DMS 273 treated with DMSO at 0.1 percent for 48 hours (cell line): ENCODE measurements at places on chromosomes 5 and 9.
A peak's percentile ranks its signal among the peaks of the same experiment; 100 is the strongest.

DNA sequence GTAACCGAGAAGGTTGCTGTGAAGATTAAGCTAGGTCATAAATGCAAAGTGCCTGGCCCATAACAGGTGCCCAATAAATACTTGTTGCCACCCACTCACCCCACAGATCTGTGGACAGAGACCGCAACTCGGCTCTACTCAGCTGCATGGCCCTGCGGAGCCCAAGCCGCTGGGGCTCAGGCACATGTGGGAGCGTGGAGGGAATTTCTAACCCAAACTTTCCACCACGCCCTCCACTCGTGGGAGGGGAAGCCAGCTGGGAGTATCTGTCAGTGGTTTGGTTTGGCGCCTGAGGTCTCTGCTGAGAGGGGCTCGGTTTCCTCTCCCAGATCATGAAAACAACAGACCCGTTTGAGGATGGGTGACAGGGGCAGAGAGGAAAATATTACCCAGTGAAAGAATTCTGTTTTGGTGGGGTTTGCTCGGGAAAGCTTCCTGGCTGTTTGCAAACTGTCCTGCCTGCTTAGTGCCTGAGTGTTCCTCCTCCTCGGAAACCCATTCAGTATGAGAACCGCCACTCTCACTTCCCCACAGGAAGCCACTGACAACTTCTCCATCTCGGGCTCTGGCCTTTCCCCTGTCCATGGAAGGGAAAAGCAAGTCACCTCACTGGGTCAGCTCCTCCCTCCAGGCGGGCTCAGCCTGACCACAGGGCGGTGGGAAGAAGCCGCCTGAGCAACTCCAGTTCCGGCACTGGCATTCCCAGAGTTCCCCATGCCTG lies 60.1 kb downstream of the RGS3 start:
- DNase-seq: no peak

DNA sequence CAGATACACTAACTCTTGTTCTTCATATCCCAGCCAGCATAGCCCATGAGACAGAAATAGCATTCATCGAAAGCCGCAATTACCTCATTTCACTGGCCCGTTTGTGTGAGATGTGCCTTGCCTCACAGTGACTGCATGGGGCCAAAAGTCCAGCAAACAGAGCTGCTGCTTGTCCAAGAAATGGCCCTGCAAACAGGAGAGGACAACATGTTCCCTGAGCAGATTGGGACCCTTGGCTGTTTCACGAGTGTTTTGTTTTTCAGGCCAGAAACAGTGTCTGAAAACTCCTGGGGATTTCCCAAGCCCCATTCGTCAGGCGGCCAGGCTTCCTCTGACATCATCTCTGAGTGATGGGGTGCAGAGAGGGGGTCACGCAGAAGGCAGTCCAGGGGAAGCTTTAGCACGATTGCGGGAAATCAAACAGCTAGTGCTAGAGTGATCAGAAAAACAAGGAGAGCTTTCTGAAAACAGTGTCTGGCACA lies 503.6 kb upstream of the PAPPA start:
- DNase-seq: no peak

DNA sequence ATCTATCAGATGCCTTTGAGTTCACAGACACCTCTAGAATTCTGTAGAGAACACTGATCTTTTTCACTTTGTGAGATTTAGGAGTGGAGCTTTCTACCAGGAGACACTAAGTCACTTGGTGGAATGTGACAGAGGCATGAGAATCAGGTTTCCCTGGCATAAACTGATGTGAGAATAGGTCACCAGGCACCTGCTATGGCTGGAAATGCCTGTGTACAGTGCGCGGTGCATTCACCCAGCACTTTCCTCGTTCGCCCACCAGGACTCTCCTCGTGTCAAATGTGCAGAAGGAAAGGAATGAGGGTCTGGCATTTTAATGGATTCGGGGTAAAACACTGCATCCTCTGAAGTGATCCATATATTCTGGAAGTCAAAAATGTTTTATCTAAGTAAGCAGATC lies 281.8 kb upstream of the TUT7 start:
- DNase-seq: no peak

GRCh38 chr5:94072116-94072515 lies 330.7 kb upstream of the POU5F2 start:
- DNase-seq: no peak

- DNase-seq: no peak
These were observed 22.6 kb upstream of the CTNNAL1 start for GRCh38 chr9:109035684-109036423.

DNA sequence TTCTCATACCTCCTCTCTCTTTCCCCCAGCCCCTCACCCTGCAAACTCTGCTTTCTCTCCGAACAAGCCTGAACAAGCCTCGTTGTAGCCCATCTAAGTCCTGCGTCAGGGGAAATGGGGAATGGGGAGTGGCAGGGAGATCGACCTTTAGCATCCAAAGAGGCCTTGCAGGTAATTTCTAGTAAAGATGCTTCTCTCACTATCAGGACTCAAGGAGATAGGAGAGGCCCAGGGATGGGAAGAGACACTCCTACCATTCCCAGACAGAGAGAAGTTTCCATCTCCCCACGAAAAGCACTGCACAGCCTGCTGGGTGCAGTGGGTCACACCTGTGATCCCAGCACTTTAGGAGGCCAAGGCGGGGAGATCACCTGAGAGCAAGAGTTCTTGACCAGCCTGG lies 44.4 kb upstream of the CTNNA1 start:
- DNase-seq: no peak

DNA sequence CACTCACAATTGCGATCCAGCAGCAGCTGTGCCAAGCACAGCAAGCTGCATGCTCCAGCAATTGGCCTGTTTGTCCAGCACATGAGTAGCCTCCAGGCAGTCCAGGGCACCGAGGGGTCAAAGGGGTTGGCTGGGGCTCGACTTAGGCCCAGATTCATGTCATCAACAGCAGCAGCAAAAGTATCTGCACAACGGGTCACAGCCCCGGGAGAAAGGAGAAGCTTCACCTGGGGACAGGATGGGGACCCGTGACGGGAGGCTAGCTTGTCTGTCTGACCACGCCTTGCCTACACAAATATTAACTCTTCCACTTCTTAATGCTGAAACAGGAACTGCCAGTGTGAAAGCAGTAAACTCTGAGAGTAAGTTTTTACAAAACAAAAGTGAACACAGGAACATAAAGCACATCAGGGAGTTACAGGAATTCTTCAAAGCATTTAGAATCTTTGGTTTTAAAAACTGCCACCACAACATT lies 191.2 kb downstream of the PIK3R1 start:
- no peak for DNase-seq

DNA sequence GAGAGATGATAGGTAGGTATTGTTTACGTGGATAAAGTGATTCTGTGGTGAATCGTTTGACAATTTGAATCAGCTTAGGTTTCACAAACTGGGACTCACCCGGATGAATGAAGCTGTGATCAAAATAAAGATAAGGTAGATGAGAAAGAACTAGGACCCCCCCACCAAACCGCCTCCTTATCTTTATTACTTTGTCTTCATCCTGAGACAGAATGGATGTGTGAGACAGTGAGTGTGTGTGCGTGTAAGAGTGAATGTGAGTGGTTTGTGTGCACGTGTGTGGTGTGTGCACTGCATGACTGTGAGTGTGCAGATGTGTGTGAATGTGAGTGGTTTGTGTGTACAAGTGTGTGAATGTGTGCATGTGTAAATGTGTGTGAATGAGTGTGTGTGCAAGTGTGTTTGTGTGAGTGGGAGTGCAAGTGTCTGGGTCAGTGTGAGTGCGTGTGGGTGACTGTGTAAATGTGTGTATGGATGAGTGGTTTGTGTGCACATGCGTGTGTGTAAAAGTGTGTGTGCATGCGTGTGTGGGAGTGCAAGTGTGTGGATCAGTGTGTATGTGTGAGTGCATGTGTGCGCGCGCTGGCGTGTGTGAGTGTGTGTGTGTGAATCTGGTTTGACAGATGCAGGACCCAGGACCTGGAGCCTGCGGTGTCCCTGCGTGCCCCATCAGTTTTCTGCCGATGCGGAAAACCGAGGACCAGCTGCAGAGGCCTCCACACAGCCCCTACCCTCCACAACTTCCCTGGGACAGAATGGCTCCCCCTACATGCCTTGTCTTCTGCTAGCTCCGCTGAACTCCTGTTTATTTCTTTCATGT lies 11.4 kb upstream of the ENG start:
- no peak for DNase-seq

DNA sequence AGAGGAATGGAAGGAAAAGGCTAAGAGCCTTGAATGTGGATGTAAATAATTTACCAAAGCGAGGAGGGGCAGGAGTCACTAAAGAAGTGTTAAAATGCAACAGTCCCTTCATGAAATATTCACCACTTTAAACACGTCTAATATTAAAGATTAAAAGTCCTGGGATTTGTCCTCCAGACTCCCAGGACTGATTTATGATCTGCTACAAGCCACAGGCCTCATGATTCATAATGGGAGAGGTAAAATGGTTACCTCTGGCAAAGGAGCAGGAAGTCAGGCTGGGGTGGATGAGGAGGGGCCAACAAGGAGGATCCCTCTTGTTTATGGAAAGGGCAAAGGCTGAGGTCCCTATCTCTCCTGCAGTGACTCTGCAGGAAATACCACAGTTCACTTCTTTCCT lies 292.4 kb downstream of the TRIM32 start:
- DNase-seq: no peak

DNA sequence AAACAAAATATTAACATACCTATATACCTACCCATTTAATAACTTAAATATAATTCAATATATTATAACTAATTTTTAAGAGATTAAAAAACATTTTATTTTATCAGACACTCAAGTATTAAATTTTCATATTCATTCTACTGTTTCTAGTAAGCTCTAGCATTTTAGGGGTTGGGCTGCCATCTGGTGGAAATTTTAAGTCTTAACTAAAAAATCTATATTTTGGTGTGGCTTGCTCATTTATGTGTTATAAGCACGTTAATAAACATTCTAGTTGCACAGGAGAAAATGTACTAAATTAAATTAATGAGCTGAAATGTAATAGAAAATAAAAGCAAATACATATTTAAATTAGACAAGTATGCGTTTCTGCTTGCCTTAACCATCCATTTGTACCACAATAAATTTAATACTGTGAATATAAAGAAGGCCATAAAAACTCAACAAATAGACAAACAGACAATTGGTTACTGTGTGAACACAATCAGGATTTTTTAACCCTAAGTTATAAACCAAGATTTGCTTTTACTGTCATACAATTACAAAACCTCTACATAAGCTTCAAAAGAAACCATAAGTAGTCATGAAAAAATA lies 1728.3 kb upstream of the CDH9 start:
- peak; percentile 14 for DNase-seq

DNA sequence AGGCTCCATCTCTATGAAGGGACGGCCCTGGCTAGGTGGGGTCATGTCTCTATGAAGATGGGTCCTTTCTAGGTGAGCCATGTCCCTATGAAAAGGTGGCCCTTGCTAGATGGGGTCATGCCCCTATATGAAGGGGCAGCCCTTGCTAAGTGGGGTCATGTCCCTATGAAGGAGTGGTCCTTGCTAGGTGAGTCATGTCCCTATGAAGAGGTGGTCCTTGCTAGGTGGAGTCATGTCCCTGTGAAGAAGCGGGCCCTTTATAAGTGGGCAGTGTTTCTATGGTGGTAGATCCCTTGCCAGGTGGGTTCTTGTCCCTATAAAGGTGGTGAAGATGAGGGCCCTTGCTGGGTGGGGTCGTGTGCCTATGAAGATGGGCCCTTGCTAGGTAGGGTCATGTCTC lies 283.0 kb upstream of the IRX2 start:
- no peak for DNase-seq

- DNase-seq: no peak
These were observed 123.9 kb upstream of the HAPLN1 start for GRCh38 chr5:83844449-83845068.

DNA sequence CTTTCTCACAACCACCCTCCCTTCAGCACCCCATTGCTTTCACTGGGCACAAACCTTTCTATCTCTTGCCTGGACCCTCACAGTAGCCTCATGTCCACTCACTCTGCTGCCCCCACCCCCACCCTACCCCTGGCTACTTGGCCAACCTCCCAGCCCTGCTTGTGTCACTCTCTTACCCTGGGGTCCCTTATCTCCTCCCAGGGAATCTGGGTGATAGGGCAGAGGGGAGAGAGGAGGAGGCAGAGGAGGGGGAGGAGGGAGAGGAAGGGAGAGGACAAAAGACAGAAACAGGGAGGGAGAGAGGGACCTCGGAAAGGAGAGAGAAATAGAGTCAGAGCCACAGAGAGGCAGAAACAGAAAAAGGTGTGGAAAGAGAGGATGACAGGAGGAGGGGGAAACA lies 25.0 kb upstream of the KIF12 start:
- DNase-seq: no peak

DNA sequence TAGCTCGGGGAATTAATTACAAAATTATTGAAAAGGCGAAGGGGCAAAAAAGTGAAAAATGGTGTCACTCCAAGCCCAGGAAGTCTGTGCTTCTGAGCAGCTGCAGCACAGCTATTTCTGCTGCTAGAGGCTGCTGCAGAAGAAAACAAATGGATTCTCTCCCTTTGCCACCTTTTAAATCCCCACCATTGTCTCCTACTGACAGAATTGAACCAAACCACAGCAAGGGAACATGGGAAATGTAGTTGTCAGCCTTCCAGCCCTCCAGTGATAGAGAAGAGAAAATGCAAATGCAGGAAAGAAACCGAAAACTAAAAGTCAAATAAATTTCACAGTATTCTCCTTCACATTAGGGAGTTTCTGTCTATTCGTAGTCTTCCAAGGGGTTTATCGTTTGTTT lies 33.4 kb upstream of the CDC42SE2 start:
- DNase-seq: no peak

DNA sequence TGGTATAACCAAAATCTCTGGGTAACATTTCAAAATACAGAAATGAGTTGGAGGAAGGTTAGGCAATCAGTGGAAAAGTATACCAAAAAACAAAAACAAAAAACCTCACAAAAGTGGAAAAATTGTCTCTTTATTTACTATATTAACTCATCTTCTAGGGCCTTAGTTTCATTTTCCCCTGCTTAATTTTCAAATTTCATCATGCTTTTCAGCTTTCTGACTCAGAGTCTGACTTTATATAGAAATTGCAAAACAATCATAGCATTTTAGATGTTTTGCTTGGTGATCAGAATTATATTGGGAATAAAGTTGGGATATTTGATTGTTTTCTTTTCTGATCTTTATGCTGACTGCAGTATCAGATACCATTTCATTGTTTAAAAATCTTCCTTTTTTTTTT lies 257.0 kb upstream of the PRR16 start:
- DNase-seq: no peak

DNA sequence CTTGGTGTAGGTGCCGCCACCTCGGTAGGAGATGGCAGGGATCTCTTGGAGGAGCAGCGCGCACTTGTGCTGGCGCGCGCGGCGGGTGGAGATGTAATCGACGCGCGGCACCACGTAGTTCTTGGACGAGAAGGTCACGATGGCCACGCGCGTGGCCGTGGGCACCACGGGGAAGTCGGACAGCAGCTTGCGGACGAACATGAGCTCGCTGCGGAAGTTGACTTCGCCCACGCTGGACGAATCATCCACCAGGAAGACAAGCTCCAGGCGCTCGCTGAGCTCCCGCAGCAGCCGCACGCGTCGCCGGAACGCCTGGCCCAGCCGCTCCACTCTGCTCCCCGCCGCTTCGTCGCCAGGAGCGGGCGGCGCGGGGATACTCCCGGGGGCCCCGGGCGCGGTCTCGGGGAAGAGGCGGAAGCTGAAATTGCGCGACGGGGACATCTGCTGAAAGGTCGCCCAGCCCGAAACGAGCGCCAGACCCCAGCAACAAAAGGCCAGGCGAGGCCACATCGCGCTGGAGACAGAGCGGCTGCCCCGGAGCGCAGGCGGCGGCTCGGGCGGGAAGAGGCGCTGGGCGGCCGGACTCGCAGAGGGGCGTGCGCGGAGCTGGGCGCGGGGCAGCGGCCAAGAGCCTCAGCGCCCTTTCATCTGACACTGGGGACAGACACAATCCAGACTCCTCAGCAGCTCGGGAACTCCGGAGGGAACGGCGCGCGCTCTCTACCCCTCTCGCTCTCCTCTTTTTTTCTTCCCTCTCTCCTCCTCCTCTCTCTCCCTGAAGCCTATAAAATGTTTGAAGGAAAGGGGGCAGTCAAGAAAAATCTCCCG lies at the start of gene SVEP1:
Gene SVEP1, minus strand, starts transcription at position 708 of the 828 bp plus-strand sequence. Its CDS starts 198 bp downstream, at position 510.
- DNase-seq: peak; percentile 16
